ENCODE measurements at places on chromosomes 11 and 22. TPM values are rescaled to one million over a fixed set of nuclear protein-coding genes. Genes with fewer than 3 reads are reported as not detected.
A peak's percentile ranks its signal among the peaks of the same experiment; 100 is the strongest.

DNA sequence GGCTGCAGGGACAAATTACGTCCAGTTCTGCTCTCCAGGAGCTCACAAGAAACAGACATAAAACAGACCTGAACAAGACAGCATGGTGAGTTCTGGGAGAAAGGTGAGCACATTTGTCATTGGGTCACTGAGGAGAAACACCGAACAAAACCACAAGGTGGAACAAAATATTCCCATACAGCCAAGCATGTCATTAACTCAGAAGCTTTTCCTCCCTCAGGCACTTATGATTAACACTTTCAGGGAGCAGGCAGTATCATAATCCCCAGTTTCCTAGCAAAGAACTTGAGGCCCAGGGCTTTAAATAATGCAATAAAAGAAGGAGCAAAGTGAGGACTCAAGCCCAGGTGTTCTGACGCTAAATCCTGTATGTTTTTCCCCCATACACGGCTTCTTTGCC is 43.0 kb downstream of the P4HA3 start:
- DNase-seq = no peak

GRCh38 chr22:17773606-17774205 is 563 bp downstream of the BID start:
- peak; percentile 85 for DNase-seq

DNA sequence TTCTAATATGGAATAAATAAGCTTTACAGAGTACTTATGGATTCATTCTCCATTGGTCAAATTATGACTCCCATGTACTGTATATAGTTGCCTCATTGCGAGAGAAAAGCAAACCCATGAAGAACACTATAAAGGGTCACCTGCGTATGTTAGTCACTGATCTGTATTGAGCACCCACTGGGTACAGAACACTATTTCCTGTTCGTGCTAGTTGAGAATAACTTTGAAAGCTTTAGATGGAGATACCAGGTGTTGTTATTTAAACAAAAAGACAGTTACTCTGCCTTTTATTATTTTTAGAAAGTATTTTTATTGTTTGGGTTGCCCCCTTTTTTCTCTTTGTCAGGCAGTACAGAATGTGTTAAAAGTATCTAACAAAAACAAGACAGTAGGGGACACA is 79.9 kb downstream of the DEUP1 start:
- DNase-seq = no peak

- no peak for DNase-seq
Observed at GRCh38 chr11:33553486-33553885, 147.1 kb downstream of the C11orf91 start.

OR52I2 gene
- not detected for total RNA-seq

DNA sequence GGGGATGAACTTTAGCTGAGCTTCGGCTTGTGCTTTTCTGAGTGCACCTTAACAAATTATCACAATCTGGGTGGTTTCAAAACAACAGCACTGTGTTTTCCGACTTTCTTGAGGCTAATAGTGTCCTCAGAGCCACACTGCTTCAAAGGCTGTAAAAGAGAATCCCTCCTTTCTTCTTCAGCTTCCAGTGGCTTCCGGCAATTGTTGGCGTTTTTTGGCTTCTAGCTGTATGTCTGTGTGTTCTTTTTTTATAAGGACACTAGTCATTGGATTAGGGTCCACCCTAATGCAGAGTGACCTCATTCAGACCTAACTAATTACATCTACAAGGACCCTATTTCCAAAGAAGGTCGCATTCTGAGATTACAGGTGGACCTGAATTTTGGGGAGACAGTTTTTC is 30.6 kb downstream of the KIAA1671 start:
- DNase-seq = no peak

DNA sequence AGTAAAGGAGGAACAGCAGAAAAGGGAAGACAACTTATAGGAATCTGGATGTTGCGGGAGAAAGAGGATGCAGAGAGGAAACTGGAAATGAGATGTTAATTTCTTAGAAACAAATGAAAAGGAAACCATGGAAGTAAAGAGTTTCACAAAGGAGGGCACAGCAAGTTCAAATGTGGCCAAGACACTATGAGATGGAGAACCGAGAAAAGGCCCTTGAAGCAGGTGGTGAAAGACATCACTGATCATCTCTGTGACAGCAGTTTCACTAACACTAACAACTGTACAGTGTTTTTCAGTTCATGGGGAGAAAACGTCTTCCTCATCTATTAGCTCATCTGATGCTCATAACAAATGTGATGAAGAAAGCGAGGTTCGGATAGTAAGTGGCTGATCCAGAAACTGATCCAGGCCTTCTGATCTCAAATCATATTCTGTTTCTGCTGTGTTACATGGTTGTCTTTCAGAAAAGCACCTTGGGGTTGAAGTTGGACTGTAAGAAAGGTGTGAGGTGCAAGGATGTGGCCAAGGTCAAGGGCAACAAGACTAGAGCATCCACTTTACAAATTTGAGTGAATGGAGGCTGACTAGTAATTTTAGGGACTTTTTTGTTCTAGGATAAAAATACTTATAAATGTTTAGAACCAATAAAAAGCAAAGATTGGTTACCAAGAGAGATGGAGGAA is 492.1 kb upstream of the CADM1 start:
- no peak for DNase-seq

DNA sequence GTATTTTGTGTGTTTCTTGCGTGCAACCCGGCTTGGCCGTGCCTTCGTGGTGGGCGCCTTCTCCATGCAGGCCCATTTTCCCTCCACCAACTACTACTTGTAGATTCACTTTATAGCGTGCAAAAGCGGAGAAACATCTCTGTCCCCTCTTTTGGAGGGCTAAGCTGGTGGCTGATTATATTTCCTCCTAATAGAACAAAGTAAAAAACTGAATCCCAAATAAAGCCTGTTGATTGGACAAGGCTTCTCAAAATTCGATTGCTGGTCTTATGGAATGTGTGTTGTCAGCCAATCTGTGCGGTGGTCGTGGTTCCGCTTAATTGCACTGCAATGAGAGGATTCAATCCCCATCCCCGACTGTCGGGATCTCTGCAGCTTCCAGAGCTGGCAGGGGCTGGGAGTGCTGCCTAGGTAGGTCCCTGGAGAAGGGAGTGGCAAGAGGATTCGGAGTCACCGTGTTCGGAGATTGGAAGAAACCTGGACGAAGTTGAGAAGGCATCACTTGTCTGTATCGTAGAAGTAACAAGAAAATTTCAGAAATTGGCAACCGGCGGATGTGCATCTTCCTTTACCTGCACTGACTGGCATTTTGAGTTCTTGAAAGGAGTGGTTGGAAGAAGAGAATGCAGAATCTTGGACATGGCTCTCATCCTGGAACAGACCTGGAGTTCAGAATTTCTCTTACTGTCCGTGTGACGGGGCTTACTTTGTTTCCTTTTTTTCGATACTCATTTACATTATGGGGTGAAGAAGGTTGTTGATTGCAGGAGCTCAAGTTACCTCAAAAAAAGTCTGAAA is 1.1 kb downstream of the HMGXB4 start:
- DNase-seq = no peak

DNA sequence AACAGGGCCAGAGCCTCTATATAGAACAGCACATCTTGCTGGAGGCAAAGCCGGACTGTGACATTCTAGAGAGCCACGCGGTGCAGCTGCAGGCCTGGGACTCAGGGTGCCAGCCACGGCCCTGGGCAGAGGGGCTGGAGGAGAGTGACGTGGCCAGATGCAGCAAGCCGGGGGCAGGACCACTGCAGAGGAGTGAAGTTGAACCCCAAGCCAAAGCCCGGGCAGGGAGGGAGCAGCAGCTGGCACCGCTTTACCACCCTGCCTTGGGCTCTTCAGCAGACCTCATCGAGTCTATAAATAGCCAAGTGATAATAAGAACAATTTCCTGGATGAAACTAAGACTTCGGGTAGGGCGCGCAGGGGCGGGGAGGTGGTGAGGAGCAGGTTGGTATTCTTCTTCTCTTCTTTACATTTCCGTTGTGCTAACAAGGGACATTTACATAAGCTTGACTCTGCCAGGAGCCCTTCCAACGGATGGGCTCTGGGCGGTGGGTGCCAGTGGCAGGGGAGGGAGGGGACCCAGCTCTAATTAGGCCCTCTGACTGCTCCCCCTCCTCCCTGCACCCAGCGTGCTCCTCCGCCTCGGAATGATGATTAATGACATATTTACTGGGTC is 110.2 kb downstream of the ST3GAL4 start:
- DNase-seq = no peak

HSD17B12 gene
- total RNA-seq = 54.2 TPM

RGL4 gene
- 17.1 TPM for total RNA-seq

Data from activated naive CD8-positive, alpha-beta T cell treated with anti-CD3 and anti-CD28 coated beads for 36 hours (primary cell).